Activated CD4-positive, CD25-positive, alpha-beta regulatory T cell treated with anti-CD3 and anti-CD28 coated beads, Interleukin-2, amount 50 U/mL, for 16 hours (primary cell): ENCODE measurements at places on chromosomes 4 and X.

DNA sequence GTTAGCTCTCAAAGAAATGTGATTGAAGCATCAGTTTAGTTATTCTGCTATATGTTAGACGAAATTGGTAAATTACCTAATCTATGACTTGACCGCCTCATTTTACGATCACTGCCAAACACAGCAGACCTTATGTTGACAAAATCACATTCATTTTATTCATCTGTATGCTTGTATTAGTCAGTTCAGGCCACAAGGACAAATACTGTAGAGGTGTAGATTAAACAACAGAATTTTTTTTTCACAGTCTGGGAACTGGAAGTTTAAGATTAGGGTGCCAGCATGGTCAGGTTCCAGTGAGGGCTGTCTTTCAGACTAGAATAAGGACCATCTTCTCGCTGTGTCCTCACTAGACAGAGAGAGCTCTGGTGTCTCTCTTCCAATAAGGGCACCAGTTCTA lies 177.1 kb downstream of the NWD2 start:
- no peak for DNase-seq

- DNase-seq, result no peak
Measured at GRCh38 chrX:13383907-13384306, 64.1 kb upstream of the ATXN3L start.

DNA sequence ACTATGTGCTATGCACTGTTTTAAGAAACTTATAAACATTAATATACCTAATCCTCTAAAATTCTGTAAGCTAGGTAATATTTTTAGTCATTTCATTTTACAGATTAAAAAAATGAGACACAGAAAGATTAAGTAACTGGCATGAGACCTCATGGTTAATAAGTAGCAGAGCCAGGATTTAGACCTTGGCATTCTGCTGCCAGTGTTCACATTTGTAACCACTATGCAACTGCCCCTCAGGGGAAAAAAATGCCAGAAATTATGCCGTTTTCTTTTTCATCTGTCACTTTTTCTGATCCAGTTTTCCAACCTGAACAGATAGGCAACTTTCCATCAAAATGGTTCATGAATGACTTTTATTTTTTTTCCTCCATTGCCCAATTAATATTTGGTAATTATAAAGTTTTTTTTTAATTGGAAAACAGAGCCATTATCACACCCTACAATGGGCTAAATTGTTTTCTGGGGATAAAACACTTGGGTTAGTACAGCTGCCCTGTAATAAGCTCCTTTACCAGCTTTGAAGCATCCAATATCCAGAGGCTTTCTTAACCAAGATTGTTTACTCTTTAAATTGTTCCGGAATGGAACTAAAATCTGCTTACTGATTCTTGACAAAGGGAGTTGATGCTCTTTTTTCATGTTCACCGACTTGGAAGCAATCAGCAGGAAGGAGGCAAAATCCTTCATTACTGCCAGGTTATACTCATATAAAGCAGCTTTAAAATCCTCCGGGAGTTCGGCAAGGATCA lies 56.4 kb upstream of the DDX60 start:
- no peak for DNase-seq

GRCh38 chrX:74277320-74277719 lies 26.7 kb upstream of the ZCCHC13 start:
- no peak for DNase-seq

DNA sequence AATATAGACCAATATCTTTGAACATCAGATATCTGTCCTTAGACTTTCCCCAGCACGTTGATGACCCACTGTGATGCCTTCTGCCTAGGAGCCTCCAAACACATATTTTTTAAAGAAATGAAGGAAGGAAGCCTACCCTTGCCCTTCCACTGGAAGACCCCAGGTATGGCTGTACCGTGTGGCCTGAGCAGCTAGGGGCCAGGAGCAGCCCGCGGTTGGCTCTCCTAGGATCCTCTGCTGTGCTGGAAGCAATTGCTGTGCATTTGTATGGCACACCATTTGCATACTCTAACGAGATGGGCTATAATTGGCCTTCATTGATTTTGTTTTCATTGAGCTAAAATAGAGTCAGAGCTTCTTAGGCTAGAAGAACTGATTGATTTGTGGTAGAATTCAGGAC lies 128.8 kb downstream of the GPAT3 start:
- no peak for DNase-seq

DNA sequence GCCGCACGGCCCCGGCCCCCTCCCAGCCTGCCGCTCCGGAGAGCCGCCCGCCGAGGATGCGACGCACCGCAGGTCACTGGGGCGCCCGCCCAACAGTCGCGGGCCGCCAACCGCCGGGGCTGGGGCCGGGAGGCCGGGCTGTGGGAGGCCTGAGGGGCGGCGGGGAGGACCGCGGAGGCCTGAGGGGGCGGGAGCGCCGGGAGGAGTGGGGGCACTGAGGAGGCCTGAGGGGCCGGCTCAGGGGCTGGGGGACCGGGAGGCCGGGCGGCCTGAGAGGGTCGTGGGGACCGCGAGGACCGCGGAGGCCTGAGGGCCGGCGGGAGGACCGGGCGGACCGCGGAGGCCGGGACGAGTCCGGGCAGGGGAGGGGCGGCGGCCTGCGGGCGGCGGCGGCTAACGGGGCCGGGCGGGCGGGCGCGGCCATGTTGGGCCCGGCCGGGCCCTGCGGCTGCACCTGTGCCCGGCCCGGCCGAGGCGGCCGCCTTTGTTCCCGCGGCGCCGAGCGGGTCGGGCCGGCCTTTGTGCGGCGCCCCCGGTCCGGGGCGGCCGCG lies 353 bp downstream of the NSD2 start:
- no peak for DNase-seq

- DNase-seq, result no peak
Measured at GRCh38 chr4:116438417-116438816, 647.0 kb downstream of the TRAM1L1 start.

DNA sequence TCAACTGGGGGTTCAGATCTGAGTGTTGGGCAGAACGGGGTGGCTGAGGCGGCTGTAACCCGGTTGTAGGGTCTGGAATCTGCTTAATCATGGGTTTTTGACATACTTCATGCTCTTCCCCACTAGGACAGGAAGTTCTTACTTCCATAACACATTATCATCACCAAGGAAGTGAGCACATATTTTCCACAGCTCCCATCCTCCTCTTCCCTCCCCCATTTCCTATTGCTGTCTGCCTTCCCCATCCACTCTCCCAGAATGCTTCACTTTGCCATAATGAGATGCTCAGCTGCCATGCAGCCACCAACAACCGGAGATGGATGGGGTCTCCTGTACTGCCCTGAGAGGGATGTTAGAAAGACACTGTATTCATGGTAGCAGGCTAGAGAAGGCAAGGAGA lies 6.4 kb upstream of the DCUN1D4 start:
- no peak for DNase-seq

- no peak for DNase-seq
Measured at GRCh38 chr4:95545546-95545945, 3.2 kb downstream of the UNC5C start.

DNA sequence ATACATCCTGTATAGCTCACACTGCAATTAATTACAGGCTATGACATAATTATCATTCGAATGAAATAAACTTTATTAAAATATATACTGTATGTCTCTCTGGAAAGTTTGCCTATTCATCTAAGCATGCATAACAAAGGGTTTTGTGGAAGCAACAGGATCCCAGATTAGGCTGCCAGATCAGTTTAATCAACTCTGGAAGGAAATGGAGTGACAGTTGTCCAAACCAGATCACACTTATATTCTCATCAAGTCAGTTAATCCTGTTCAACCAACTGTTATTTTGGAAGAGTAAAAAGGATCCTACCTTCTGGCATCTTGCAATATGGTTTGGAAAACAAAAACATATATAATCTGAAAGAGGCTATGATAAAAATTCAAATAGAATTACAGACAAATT lies 312.2 kb downstream of the FAT4 start:
- DNase-seq, result no peak

GRCh38 chrX:6448003-6448402 lies 86.9 kb downstream of the VCX3A start:
- DNase-seq, result no peak

GRCh38 chr4:188452097-188452496 lies 312.9 kb downstream of the TRIML1 start:
- DNase-seq, result no peak
